ENCODE measurements at places on chromosomes 5 and 9.

DNA sequence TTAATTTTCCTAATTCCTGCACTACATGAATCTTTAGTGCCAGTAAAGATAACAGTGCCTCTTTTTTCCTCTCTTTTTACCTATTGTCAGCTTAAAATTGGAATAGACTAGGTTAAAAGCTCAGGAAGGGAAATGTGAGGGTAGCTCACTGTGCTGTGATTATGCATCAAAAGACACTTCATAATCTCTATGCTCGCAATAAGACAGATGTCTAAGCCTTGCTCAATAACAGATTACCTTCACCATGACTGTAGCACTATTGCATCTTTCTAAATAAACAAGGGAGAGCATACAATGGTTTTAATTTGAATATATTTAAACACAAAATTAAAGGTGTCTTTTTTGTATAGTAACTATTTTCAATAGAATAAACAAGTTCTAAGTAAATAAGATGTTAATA is 130.1 kb downstream of the FBN2 start:
- DNase-seq, result no peak

- DNase-seq, result no peak
Observed at GRCh38 chr9:110338143-110338542, 480 bp upstream of the TXNDC8 start.

GRCh38 chr5:154302161-154302560 is 111.6 kb downstream of the GALNT10 start:
- DNase-seq, result no peak

- no peak for DNase-seq
Observed at GRCh38 chr9:124444166-124444565, 6.1 kb upstream of the ADGRD2 start.

DNA sequence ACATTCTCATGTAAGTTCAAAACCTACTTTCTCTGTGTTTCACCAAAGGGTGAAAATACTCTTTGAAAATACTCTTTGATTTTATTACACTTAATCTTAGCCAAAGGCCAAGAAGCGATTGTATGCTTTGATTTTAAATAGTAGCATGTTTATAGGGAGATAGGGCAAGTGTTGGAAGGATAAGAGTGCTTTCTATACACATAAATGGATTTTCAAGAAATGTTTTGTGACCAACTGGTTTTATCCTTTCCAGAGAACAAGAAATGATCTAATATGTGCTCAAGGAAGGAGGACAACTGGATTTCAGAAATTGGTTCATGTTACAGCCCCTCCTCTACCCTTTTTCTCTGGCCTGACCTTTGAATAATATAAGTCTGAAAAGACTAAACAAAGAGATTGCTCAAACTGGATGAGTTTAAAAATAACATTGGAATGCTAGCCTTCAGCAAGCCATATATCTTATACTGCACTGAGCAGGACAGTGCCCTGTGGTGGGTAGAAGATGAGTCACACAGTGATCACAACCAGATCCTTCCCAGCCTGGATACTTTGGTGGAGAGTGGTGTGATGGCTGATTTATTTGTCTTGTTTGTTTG is 13.1 kb downstream of the PALM2AKAP2 start:
- peak; percentile 80 for DNase-seq

- peak; percentile 65 for DNase-seq
Observed at GRCh38 chr5:119274767-119275130, 81.1 kb upstream of the TNFAIP8 start.

GRCh38 chr5:143241892-143242291 is 161.6 kb downstream of the NR3C1 start:
- DNase-seq, result no peak

GRCh38 chr5:68239487-68239886 is 23.9 kb downstream of the PIK3R1 start:
- no peak for DNase-seq
